ENCODE measurements at places on chromosomes 2 and 18. TPM values are rescaled to one million over a fixed set of nuclear protein-coding genes. Genes with fewer than 3 reads are reported as not detected.

The VAMP5 gene
- 33.1 TPM for total RNA-seq

The AKAIN1 gene
- total RNA-seq, result not detected

The IL36G gene
- not detected for total RNA-seq

The LTBP1 gene
- total RNA-seq, result 55.7 TPM

The LHCGR gene
- total RNA-seq, result not detected

The ADD2 gene
- 0.12 TPM for total RNA-seq

The CAVIN2 gene
- total RNA-seq, result 11.5 TPM

The MC5R gene
- total RNA-seq, result not detected

The ELOA2 gene
- total RNA-seq, result not detected

The PROC gene
- not detected for total RNA-seq

The CYP26B1 gene
- 0.51 TPM for total RNA-seq

The GKN1 gene
- total RNA-seq, result not detected

The PROKR1 gene
- total RNA-seq, result not detected

The AQP12A gene
- not detected for total RNA-seq

The ARHGEF4 gene
- 8.3 TPM for total RNA-seq

The PLCL1 gene
- 5.8 TPM for total RNA-seq

The LYPD1 gene
- 0.12 TPM for total RNA-seq

The MBD2 gene
- 14.6 TPM for total RNA-seq

The GCG gene
- total RNA-seq, result not detected

The MERTK gene
- 2.0 TPM for total RNA-seq

The EVX2 gene
- 0.09 TPM for total RNA-seq

The PAX8 gene
- total RNA-seq, result 2.0 TPM

The DSG3 gene
- not detected for total RNA-seq

The CHRNG gene
- total RNA-seq, result not detected

The MATN3 gene
- total RNA-seq, result 2.9 TPM

The MOCOS gene
- 3.2 TPM for total RNA-seq

The PDCD1 gene
- 0.12 TPM for total RNA-seq

The VWC2L gene
- total RNA-seq, result not detected

The ALLC gene
- total RNA-seq, result not detected

The CEP192 gene
- 11.1 TPM for total RNA-seq

The TRAPPC12 gene
- 78.4 TPM for total RNA-seq

The ALK gene
- total RNA-seq, result not detected

The TNFAIP6 gene
- total RNA-seq, result 20.0 TPM

The ONECUT2 gene
- not detected for total RNA-seq

The AMER3 gene
- not detected for total RNA-seq

The TUBA4A gene
- total RNA-seq, result 2.0 TPM

The DUSP28 gene
- total RNA-seq, result 1.8 TPM

The PCARE gene
- total RNA-seq, result not detected

The TMEM178A gene
- total RNA-seq, result 2.2 TPM

The MC4R gene
- total RNA-seq, result not detected

The CXCR1 gene
- total RNA-seq, result not detected

The POMC gene
- 6.1 TPM for total RNA-seq

The GALM gene
- total RNA-seq, result 10.0 TPM

The COMMD1 gene
- total RNA-seq, result 44.4 TPM

The CLIP4 gene
- 35.9 TPM for total RNA-seq

The SPEG gene
- 22.5 TPM for total RNA-seq

Measured in pericardium fibroblast (primary cell).